Kidney tubule cell (primary cell): ENCODE measurements at places on chromosomes 16 and 17.

- peak; percentile 51 for DNase-seq
Observed at GRCh38 chr16:11004973-11005610, 60.7 kb downstream of the CLEC16A start.

GRCh38 chr16:27698266-27698665, 148.3 kb downstream of the KATNIP start:
- DNase-seq, result no peak

GRCh38 chr17:47850692-47851573, at the start of gene SP6:
Gene SP6 (minus strand): TSS chr17:47851163. CDS start chr17:47848429, 2,734 bp downstream.
- peak; percentile 92 for DNase-seq

- peak; percentile 93 for DNase-seq
Observed at GRCh38 chr16:58459344-58460218, 40.4 kb upstream of the NDRG4 start.

DNA sequence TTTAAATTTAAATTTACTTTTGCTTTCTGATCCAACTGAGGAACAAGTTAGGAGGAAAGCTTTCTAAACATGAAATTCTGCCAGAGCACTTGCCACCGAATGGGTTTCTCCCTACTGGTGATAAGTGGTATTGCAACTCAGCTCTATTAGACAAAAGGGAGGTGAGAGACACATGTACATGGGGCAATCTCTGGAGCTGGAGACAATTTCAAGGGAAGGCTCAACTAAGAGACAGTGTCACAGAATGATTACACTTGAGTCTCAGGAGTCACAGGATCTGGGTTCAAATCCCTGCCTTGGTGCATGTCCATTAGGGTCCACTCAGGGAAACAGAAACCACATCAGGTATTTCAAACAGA, 37.4 kb downstream of the SOCS1 start:
- DNase-seq, result no peak

GRCh38 chr16:660459-661183, 7.3 kb upstream of the RHOT2 start:
- peak; percentile 90 for DNase-seq

DNA sequence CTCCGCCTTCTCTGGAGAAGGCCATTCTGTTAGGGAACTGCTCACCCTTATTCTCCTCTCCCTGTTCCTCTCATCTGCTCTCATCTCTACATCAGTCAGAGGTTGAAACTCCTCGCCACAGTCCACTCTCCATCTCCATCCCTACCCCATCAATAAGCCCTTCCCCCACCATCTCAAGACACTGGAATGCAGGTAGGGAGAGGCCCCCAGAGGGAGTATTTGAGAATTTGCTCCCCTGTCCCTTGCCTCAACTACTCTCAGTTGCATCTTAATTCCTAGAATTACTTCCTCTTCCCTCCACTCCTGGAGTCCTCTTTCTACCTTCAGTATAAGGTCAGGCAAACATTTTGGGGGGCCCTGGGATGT, 2.0 kb upstream of the AATF start:
- no peak for DNase-seq

DNA sequence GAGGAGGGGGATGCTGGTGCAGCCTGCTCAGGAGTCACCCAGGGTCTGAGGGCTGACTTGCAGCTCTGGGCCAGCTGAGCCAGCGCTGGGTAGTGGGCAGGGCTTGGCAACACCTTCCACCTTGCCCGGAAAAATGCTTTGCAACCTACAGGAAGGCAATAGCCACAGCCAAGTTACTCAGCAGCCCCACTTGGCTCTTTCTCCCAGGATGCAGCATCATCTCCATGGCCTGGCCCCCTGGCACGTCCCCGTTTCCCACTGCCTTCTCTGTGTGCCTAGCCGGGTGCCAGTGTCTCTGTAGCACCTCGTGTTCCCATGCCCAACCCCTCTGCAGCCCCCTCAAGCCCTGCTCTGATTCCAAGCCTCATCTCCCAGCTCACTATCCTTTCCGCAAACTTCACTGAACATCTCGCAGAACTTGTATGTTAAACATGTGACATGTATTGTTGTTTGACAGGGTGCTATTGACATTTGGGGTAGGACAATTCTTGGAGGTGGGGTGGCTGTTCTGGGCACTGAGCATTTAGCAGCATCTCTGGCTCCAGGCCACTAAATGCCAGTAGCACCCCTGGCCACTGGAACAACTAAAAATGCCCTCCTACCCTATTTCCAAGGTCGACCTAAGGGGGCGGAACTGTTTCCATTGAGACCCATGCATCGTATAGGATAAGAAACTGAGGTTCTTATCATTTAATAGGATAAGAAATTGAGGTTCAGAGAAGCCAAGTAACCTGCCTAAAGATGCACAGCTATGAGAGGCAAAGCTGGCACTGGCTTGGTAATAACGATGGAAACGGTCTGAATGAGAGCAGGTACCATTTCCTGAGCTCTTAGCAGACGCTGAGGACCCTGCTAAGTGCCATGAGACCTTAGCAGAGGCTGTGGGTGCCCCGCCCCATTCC, 12.2 kb downstream of the DEXI start:
- no peak for DNase-seq

DNA sequence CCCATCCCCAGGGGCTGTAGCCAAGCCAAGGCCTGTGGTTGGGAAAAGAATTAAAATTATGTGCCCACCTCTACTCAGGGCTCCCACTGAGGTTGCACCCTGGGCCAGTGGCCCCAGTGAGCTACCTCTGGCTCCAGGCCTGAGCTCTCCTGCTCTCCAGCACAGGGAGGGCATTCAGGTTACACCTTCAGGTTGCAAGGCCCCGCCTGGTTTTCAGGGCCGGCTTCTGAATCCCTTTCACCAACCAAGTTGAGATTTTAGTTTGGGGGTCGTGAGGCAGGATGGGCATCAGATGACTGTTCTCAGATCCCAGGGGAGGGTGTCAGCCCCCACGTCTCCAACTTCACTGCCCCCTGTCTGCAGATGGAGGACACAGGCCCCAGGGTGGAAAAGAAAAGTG, 8.0 kb upstream of the KATNB1 start:
- DNase-seq, result no peak

DNA sequence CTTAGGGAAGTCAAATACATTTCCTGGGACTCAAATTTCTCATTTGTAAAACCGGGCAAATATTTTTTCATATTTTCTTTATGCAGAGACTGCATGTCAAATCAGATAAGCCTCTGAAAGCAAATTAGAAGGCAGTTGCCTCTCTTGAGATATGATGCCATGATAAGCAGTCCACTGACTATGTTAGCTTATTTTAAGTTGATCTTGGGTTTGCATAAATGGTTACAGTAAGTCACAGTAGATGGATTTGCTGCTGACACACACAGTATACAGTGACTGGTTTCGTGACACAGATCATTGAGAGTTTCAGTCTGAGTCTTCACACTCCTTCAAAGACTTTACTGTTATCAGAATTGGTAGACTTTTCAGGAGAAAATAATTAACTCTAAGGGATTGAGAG, 927.6 kb upstream of the CDH8 start:
- no peak for DNase-seq

DNA sequence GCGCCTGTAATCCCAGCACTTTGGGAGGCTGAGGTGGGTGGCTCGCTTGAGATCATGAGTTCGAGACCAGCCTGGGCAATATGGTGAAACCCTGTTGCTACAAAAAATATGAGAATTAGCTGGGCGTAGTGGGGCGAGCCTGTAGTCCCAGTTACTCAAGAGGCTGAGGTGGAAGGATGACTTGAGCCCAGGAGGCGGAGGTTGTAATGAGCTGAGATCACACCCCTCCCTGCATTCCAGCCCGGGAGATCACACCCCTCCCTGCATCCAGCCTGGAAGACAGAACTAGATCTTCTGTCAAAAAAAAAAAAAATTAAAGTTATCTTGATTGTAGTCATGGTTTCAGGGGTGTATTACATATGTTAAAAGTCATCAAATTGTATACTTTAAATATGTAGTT, 26.8 kb upstream of the GLG1 start:
- no peak for DNase-seq

DNA sequence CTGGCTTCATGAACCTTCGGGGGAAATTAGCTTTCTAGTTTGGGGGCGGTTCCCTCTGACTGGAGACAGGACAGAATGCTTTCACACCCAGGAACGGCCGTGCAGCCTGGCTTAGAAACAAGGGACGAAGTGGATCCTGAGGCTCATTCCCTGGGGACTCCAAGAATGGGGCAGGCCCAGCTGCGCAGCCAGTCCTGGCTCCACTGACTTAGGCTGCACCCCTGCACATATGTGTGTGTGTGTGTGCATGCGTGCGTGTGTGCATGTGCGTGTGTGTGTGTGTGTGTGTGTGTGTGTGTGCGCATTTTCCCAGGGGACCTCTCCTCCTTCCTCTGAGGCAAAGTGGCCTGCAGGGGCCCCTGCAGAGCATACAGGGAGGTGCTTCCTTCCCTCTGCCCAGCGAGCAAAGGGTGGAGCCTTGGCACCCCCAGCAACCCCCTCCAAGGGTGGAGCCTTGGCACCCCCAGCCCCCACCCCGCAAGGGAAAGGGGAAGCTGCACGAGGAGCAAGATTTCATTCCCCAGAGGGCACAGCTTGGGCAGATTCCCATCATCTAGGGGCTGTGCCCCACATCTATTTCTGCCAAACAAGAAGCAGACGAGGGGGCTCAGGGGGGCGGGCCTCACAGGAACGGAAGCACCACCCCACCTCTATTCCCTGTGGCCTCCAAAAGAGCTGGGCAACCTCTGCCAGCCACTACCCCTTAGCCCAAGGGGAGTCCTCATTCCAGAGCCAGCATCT, 97.6 kb upstream of the CBX4 start:
- no peak for DNase-seq

DNA sequence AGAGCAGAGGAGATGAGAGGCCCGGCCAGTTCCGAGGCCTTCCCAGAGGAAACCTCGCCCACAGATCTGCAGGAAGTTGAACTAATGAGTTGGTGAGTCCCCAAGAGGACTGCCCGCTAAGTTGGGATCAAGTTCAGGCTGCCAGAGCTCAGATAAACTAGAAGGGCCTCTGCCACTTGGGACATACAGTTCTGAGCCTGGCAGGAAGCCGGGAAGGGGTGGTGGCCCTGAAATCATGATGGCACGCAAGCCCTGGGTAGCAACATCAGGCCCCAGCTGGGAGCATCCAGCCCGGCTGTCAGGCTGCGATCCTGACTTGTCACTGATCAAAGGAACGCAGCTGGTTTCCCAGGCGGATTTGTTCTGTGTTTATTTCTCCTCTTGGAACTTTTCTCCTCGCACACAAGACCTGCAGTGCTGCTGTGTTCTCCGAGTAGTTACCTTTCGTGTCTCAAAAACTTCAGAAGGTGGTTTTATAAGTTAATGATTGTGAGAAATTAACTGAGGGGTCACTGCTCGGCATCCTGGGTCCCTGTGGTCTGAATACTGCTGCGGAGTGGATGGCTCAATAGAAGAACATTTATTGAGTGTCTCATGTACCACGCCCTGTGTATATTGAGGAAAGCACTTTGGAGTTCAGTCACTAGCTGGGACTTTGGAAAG, 8.0 kb upstream of the WFDC1 start:
- DNase-seq, result peak; percentile 47

DNA sequence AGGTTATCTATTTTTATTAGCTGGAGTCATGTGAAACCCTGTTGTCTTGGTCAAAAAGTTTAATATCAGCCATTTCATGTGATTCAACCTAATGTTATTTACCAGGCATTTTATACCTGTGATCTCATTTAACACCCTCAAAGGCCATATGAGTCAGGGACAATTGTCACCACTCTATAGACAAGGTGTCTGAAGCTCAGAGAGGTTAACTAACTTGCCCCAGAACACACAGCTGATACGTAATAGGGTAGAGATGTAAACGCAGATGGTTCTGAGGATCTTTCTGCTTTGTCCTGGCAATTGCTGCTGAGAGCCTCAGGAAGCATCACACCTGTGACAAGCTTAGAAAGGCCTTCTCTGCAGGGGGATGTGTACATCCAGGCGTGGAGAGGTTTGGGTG, 4.9 kb downstream of the CD300A start:
- DNase-seq, result peak; percentile 13

GRCh38 chr16:85395913-85396878, 216.9 kb upstream of the GSE1 start:
- no peak for DNase-seq

- DNase-seq, result no peak
Observed at GRCh38 chr17:37661400-37662014, 18.3 kb upstream of the DDX52 start.

- no peak for DNase-seq
Observed at GRCh38 chr17:10155371-10156076, 42.9 kb downstream of the GAS7 start.

DNA sequence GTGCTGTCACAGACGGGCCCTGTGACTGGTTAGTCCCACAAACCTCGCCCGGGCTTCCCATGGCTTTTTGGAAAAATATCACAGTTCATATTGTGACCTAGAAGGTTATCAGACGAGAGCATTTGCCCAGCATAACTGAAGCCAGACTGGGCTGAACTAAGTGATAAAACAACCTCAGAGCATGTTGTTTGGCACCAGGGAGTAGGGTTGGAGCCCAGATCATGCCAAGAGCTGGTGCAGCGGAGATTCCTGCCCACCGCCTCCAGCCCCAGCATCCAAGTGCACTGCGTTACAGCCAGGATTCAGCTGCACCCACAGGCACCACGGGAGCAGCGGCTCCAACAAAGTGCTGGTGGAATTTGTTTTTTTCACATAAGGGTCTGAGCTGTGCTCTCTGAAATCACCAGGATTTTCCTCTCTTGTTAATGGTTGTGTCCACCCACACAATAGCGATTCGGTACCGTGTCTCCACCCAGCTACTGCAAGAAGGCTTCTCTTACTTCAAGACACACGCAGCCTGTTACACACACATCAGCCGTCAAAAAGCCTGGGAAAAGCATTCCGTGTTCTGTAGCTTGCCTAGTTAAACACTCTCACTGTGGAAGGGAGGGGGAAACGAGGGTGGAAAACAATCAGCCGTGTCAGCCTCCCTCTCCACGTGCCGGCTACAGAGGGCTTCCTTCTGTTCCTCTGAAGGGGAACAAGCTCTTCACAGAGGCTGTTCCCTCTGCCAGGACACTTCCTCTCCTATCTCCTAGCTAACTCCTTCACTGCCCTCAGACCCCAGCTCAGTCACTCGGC, 273.8 kb downstream of the C16orf95 start:
- DNase-seq, result no peak

DNA sequence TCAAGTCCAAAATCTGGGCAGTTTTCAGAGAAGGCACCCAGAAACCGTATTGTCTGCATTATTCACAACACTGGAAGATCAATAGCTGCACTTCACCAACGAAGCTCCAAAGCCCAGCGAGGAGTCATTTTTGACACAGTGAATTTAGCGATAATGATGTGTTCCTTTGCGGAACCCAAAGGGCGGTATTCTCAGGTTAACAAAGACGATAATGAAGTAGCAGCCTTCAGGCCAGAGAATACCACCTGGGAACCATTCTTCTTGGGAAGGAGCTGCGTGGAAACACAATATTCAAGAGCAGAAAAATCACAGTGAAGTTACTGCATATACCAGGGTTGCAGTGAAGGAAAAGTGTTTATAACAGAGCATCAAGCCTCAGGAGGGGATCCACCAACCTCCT, 381.0 kb downstream of the TOX3 start:
- DNase-seq, result no peak

GRCh38 chr17:36494674-36495073, 8.2 kb downstream of the ZNHIT3 start:
- no peak for DNase-seq
